Stimulated activated naive CD8-positive, alpha-beta T cell treated with anti-CD3 and anti-CD28 coated beads, Interleukin-15, amount 100 ng/mL, for 72 hours (primary cell): ENCODE measurements at places on chromosomes 3 and 15.

DNA sequence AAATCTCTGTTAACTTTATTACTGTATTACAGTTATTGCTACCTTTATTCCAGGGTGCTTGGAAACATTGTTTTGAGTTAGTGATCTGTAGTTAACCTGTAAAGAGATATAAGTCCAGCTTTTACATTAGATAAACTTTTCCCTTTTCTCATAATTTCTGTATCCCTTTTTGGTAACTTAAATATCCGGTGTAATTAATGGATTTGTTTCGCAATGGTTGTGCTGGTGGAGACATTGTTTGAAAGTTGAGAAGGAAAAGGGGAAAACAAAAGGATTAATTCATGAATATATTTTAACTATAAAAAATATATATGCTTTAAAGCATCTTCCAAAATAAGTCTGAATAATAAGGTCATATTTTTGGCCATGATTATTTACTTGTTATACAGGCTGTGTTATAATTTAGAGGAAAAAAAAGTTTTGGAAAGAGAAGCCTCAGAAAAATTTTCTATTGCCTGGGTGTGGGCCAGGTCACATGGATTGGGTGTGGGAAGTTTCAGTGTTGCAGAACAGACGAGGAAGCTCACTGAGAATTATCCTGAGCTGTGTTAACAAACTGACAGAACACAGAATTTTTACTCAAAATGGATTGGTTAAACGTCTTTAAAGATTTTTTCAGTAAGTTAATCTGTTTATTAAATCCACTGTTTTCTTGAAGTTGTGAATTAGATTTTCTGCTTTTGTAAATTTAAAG, 27.7 kb upstream of the IL20RB start:
- DNase-seq: no peak

- DNase-seq: no peak
These were observed 21.4 kb downstream of the ABI3BP start for GRCh38 chr3:100971798-100972197.

GRCh38 chr3:72560846-72561675, 287.2 kb downstream of the SHQ1 start:
- no peak for DNase-seq

DNA sequence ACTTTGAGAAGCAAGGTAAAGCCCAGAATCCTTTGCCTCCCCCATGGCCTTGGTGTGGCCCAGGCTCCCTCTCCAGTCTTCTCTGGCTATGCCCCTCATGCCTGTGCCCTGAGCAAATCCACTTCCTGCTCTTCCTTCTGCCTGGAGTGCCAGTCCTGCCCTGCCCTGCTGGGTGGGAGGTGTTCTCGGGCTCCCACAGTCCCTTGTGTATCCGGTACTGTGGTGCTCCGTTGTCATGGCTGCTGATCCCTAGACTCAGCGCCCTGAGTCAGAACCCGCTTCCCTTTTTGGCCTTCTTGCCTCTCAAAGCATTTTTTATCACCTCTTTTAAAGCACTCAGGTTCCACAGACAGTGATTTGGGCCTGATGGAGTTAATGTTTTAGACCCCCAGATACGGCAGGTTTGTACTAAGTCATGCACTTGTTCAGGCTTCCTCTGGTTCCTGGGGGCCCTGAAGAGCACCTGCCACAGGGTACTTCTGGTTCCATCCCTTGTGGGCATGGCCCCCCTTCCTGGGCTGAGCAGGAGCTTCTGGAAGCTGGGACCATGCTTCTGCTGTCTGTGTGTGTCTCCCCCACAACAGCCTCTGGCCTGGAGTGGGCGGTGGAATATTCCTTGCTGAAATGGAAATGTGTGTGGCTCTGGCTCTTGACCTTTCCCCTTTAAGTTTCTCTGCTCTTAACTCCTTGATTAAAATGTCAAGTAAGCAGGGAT, 29.6 kb upstream of the ADAMTS7 start:
- DNase-seq: no peak

- no peak for DNase-seq
These were observed 77.0 kb downstream of the ITGA11 start for GRCh38 chr15:68354923-68355322.

DNA sequence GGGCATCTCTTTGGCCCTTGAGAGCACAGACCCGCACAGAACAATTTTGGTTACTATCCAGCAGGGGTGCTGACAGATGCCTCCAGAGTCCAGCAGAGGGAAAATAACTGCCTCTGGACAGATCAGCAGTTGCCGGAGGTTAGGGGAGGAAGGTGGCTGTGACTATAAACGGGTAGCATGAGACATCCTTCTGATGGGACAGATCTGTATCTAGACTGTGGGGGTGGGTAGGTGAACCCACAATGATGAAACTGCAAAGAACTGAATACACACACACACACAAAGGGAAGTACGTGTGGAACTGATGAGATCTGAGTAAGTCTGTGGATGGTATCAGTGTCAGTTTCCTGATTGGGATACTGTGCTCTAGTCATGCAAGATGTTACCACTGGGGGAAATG, 21.2 kb downstream of the ADAMTS7 start:
- no peak for DNase-seq

- peak; percentile 0 for DNase-seq
These were observed 82.5 kb downstream of the ADAMTS17 start for GRCh38 chr15:100259266-100259665.

GRCh38 chr3:147793841-147794240, 384.7 kb downstream of the ZIC1 start:
- no peak for DNase-seq

DNA sequence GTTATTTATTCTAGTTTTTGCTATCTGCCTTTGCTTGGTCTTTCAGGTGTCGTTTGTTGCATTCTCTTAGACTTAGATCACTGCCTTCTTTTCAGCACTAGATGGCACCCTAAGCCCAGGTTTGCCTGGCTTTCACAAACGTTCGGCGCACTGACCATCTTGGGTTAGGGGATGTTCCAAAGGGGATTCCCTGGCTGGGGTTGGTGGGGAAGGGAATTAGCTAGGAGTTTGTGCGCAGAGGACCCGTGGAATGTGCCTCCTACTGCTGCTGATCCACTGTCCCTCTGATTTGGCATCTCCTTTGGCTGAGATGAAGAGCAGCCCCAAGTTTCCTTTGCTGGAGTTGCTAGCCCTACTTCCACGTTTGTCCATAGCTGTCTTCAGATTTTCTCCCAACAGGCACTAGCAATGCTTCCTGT, 33.9 kb downstream of the PFN2 start:
- DNase-seq: peak; percentile 14

- DNase-seq: no peak
These were observed 296.2 kb downstream of the NEK10 start for GRCh38 chr3:27072810-27073651.

DNA sequence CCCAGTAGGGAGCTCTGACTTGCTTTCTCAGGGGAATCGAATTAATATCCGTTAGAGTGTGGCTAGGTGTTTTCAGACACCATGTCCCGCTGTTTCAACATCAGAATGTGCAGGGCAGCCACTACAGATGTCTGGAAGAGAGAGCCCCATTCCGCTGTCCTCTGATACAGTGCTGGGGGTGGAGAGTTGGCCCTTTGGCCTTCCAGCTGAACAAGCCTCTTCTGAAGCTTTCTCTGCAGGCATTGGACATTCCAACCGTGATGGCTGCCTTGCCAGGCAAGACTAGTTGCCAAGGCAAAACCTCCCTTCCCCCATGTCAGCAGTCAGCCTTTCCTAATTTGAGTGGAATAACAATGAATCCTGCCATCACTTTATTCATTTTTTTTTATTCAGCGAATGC, 1.5 kb downstream of the FAH start:
- DNase-seq: no peak

DNA sequence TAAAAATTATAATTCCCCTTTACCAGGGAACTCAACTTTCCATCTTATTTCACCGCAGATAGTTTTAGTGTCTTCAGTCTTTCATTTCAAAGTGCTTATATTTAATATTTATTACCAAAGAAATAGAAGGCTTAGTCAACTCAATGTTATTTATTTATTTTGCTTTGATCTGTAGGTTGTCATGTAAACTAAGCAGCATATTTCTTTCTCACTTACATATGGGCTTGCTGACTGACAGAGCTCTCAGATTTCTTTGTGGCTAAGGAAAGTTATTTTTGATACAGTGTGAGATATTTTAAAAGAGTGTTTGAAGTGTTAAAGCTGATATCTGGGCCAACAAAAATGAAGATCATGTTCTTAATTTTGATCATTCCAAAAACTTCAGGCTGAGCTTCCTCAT, 331.4 kb downstream of the ROBO1 start:
- DNase-seq: no peak
